Endodermal cell (in vitro differentiated cells): ENCODE measurements at places on chromosomes 1 and 21.
A peak's percentile ranks its signal among the peaks of the same experiment; 100 is the strongest.

DNA sequence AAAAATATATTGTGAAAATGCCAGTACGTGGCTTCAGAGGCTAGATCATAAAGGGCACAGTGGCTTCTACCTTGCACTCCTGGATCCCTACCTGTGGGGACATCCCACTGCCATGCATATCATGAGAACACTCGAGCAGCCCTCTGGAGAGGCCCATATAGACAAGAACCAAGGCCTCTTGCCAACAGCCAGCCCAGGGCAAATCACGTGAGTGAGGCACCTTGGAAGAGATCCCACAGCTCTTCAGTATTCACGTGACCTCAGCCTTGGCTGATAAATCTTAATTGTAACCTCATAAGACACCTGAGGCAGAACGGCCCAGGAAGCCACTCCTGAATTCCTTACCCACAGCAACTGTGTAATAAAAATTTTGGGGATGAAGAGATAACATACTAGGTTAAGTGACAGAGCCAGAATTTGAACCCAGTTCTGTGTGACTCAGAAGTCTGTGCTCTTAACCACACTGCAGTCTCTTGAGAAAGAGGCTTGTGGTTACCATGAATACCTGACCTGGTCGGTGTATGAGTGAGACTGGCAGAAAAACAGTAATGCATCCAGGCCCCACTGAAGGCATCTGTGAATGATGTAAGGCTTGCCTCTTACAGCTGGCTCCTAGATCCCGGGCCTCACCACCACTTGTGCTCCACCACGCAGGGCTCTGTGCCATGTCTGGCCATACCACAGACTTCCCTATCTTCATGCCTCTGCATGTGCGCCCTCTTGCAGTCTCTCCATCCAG lies 6.9 kb upstream of the A3GALT2 start:
- no peak for DNase-seq

GRCh38 chr1:162676750-162677149 lies 44.5 kb downstream of the DDR2 start:
- DNase-seq: no peak

- DNase-seq: peak; percentile 81
Observed at GRCh38 chr21:36917471-36918158, 48.9 kb downstream of the HLCS start.

DNA sequence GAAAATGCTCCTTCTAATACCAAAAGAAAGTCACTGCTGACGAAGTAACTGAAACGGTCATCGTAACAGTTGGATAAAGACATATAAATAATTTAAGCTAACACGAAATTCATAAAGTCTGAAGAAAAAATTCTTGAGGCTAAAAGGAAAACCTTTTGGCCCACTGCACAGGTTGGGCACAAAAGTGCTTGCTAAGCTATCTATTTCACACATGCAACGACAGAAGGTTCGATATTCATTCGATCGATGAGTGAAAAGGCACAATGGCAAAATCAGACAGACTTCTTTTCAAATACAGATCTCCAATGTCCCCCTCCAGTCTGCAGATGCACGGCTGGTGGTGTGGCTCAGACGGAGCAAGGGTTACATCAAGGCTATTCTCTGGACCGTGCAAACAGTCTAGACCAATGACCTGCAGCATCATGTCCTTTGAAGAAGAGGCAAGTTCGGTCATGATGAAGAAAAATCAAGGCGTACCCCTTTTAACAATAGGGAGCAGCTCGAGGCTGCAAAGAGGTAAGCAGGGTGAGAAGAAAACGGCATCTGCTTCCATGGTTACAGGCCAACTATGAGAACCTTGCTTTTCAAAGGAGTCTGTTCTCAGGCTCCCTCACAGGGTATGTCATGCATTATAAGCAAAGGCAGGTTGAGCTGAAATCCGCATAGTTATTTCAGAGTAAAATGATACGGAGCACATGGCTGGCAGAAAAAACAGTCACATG lies 579.6 kb downstream of the USP25 start:
- no peak for DNase-seq

DNA sequence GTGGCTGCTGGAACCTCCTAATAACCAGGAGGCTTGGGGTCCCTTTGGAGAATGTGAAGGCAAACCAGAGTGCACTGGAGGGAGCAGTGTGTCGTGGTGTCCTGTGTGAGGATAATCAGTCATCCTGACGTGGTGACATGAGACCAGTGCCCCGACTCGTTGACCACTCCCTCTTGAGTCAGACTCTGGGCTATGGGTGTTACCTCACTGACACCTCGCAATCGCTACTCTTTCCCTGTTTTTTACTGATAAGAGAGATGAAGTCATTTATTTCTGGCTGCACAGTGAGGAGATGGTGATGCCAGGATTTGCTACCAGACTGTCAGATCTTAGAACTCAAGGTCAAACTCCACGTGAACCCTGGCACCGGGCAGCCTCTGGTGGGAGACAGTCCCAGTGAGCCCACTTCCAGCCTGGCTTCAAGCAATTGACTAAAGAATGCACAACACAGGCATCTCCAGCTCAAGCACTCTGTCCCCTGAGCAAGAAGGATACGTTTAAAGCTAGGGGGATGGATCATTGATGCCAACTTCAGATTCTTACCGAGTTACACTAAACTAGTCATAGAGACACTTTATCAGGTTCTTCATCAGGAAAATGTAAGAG lies 30.3 kb downstream of the UBASH3A start:
- no peak for DNase-seq

- DNase-seq: no peak
Observed at GRCh38 chr1:193525917-193526710, 339.7 kb upstream of the B3GALT2 start.

- peak; percentile 50 for DNase-seq
Observed at GRCh38 chr1:1627261-1627828, 4.6 kb upstream of the MMP23B start.

DNA sequence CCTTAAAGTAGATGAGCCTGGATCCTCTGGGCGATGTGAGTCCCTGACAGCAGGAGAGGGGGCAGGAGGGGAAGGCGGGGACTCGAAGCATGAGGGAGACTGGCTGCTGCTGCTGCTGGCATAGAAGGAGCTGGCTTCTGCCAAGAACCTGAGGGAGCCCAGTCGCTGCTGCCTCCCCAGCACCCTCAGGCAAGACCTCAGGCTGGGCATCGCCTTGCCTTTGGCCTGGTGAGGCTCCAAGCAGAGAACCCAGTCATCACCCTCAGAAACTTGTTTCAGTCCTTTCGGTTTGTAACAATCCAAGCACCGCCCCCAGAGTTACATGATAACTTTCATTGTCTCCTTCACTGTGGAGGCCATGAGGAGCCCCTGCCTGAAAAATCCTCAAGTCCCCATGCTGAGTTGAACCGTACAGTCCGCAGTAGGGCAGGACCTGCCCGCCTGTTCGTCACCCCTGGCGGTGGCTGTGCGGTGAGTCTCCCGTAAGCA lies 38.8 kb downstream of the POFUT2 start:
- DNase-seq: peak; percentile 71
